Immature natural killer cell (primary cell): ENCODE measurements at places on chromosomes 5 and 9.

DNA sequence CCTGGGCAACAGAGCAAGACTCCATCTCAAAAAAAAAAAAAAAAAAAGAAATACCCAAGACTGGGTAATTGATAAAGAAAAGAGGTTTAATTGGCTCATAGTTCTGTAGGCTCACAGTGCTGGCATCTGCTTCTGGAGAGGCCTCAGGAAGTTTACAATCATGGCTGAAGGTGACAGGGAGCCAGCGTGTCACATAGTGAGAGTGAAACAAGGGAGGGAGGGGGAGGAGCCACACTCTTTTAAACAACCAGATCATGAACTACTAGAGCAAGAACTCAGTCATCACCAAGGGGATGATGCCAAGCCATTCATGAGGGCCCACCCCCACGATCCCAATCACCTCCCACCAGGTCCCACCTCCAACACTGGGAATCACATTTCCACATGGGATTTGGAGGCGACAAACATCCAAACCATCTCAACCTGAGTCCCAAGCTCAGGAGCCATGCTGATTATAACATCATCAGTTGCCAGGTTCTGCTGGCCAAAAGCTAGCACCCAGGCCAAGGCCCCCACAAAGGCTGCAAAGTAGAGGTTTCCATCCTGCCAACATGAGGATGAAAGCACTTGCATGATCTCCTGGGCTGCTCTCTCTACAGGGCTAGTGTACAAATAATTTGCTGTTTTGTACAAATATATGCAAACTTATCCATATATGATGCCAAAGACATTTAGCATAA, 15.3 kb downstream of the DENND1A start:
- no peak for DNase-seq

DNA sequence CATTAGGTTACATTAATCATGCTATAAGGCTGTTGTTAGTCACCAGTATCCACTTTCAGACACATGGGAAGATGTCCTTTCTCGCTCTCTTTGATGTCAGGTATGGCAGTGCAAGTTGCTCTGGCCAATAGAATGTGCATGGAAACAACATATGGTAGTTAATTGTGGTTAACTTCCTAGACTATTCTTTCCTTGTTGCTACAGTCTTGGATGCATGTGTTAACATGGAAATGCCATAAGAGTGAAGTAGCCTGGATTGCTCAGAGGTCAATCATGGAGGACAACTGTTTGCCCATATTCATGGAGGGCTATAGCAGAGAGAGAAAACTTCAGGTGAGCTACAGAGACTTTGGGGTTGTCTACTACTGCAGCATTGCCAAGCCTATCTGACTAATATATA, 245.8 kb upstream of the GAS1 start:
- DNase-seq, result no peak

- DNase-seq, result no peak
Measured at GRCh38 chr5:120690621-120691407, 226.7 kb downstream of the PRR16 start.

- no peak for DNase-seq
Measured at GRCh38 chr5:125717209-125717608, 706.0 kb upstream of the GRAMD2B start.

DNA sequence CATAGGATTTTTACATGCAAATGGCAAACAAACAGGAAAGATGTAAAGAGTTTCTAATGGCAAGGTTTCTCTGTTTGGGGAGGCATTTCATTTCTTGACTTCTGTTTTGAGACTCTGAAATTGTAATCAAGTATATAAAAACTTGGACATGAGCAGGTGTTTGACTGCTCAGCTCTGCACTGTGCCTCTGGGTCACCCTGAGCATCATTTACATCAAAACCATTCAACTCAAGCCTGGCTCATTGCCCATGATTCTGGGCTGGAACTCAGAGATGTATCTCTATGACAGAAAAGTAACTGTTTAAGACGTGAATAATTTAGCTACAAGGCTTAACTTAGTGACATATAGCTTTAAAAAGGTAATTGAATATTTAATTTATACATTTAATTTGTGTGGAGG, 1402.4 kb upstream of the NUDT12 start:
- DNase-seq, result no peak

- no peak for DNase-seq
Measured at GRCh38 chr5:141040093-141040770, 10.9 kb upstream of the PCDHB1 start.

DNA sequence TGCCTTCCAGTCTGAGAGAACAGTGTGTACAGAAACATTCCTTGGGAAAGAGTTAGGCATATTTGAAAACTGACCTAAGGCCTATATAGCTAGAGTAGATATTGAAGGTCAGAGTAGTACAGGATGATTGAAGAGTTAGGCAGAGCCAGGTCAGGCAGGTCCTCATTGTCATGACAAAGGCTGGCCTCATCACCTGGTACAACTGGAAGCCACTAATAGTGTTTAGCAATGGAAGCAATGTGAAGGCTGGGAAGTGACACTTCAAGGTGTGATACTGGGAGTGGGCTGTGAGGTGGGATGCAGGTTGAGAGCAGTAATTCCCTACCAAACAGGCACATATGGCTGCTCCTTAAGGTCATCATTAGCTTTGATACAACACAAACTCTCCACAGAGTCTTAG, 123.6 kb upstream of the CCNH start:
- no peak for DNase-seq

DNA sequence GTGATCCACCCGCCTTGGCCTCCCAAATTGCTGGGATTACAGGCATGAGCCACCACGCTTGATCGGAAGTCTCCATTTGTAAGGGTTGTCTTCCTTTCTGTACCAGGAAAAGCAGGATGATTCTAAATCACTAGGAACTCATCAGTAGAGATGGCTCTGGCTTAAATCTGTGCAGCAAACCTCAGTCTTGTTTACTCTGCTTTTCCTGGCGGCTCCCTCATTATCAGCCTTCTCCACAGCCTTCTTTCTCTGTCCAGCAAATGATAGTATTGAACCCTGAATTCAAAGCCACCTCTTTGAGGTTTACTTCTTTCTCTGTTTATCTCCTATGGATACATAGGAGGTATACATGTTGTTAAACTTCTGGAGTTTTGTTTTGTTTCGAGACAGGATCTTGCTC, 43.0 kb upstream of the GNE start:
- no peak for DNase-seq

GRCh38 chr9:111076519-111076918, 38.2 kb upstream of the LPAR1 start:
- no peak for DNase-seq

- DNase-seq, result no peak
Measured at GRCh38 chr9:19371942-19372341, 8.1 kb downstream of the RPS6 start.

- no peak for DNase-seq
Measured at GRCh38 chr5:95959888-95960666, 1.6 kb downstream of the ELL2 start.

DNA sequence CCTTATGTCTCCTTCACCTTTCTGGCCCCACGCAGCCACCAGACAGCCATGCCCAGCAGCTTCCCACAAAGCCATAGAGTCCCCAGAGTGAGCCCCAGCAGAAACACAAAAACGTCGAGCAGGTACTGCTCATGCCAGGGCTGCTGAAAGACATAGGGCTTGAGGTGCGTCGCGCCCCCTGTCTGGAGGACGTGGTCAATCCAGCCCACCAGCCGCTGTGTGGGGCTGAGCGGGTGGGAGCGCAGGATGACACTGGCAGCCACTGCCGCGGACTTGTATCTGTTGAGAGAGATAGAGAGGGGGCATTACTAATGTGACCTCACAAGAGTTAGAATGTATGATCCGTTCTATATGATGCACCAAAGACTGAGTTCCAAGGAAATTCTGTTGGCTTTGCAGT, 31.0 kb downstream of the UGT3A2 start:
- DNase-seq, result no peak

- DNase-seq, result no peak
Measured at GRCh38 chr5:131671409-131671808, 36.4 kb upstream of the RAPGEF6 start.

- no peak for DNase-seq
Measured at GRCh38 chr5:154157483-154158378, 32.8 kb upstream of the GALNT10 start.

DNA sequence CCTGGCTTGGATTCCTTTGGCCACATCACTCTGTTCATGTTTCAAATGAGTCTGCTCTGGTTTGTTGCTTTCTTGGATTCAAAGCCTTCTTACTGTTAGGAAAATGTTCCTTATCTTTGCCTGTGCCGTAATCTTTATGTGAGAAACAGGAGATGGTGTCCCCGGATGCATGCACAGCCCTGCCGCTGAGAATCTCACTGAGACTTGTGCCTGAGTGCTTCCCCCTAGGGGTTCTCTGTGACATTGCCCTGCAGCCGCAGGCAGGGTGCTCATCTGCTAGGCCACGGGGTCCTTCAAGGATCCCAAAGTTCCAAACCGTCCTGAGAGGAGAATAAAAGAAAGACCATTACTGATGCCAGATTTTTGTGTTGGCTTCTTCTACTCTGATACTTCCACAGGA, 81.4 kb upstream of the ANKRD55 start:
- no peak for DNase-seq

DNA sequence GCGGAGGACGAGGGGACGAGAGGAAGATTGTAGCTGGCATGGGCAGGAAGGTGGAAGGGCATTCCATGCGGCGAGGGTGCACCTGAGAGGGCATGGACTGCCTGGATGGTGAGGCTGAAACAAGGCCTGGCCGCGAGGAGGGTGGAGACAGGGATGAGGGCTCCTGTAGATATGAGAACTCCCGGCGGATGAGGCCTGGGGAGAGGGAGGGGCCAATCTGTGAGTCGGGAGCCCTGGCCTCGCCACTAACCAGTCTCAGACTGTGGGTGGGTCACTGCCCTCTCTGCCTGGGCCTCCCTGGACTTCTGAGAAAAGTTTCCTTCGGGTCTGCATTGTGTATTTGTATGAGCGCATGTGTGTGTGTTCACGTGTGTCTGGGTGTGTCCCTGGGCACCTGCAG, 55.4 kb downstream of the LMX1B start:
- no peak for DNase-seq

- no peak for DNase-seq
Measured at GRCh38 chr5:172078726-172079345, 72.4 kb upstream of the FBXW11 start.

GRCh38 chr5:2909035-2909434, 157.6 kb upstream of the IRX2 start:
- no peak for DNase-seq

DNA sequence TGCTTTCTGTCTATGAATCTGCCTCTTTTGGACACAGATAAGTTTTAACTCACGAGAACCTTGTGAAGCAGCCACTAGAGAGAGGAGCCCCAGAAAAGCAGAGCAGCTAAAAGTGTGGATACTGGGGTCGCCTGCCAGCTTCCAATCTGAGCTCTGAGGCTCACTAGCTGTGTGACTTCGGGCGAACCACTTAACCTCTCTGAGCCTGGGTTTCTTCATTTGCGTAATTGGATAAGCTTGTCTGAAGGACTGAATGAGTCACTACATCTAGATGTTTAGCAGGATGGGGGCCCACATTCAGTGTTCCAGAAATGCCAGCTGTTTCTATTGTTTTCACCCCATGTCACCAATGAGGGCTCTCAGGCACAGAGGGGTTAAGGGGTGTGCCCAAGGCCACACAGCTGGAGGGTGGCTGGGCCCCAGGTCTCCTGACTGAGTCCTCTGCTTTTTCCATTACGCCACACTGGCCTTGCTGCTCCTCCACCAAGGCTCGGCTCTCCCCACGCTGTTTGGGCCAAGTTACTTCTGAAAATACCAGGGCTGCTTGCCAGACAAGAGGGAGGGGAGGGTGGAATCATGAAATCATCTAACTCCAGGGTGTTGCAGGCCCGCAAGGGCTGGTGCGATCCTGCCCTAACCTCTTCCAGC, 36.2 kb downstream of the SH3PXD2B start:
- DNase-seq, result no peak

GRCh38 chr9:21160178-21160577, 6.3 kb downstream of the IFNA21 start:
- DNase-seq, result peak; percentile 69

DNA sequence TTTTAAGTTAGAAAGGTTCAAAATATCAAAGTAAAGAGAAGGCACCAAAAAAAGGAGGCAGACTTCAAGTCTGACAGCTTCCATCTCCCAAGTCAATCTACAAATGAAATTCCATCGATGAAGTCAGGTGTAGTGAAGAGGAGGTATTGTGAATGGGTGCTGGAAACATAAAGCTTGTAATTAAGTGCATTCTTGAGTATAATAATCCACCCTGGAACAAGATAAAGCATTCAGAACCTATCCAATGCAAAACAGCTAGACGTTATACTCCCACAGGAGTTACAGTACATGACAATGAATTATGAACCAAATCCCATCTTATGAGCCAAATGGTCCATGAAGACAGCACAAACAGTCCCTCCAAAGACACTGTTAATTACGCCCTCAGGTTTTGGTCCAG, 22.3 kb downstream of the BNC2 start:
- no peak for DNase-seq

DNA sequence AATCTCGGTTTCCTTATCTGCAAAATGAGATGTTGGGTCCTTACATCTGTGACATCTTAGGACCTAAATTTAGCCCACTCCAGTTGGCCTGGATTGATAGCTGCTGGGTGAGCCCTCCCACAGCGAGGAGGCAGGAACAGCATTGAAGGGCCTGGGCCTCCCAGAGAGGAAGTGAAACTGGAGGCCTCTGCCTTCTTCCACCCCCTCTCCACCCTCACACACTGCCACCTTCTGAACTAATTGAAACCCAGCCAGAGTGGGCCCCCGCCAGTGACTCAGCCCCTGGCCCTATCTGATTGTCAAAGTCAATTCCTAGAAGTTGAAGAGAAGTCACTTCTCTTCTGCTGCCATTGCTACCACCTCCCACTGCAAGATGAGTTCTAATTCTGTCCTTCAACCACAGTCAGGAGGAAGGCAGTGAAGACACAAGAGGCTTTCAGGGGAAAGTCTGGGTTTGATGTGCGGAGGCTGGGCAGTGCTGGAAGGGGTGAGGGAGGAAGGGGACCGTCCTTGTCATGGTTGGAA, 55.2 kb upstream of the NEK6 start:
- peak; percentile 61 for DNase-seq

- DNase-seq, result no peak
Measured at GRCh38 chr5:99945478-99946442, 589.4 kb upstream of the FAM174A start.

- DNase-seq, result no peak
Measured at GRCh38 chr5:132492386-132493125, 2.0 kb upstream of the IRF1 start.

GRCh38 chr9:114484854-114485443, 20.3 kb downstream of the WHRN start:
- DNase-seq, result no peak

DNA sequence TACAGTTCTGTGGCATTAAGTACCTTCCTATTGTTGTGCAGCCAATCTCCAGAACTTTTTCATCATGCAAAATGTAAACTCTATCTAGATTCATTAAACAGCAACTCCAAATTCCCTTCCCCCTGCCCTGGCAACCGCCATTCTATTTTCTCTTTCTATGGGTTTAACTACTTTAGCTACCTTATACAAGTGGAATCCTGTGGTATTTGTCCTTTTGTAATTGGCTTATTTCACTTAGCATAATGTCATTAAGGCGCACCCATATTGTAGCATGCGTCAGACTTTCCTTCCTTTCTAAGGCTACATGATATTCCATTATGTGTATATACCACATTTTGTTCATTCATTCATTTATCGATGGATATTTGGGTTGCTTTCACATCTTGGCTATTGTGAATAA, 142.4 kb downstream of the CAAP1 start:
- no peak for DNase-seq
